Stimulated activated CD4-positive, alpha-beta T cell treated with anti-CD3 and anti-CD28 coated beads, TNF-alpha, amount 100 ng/mL, for 4 hours (primary cell): ENCODE measurements at places on chromosomes 4 and X.

- no peak for DNase-seq
Measured at GRCh38 chr4:113741956-113742355, 19.6 kb downstream of the CAMK2D start.

- DNase-seq = no peak
Measured at GRCh38 chr4:73445383-73446335, 9.6 kb downstream of the AFP start.

DNA sequence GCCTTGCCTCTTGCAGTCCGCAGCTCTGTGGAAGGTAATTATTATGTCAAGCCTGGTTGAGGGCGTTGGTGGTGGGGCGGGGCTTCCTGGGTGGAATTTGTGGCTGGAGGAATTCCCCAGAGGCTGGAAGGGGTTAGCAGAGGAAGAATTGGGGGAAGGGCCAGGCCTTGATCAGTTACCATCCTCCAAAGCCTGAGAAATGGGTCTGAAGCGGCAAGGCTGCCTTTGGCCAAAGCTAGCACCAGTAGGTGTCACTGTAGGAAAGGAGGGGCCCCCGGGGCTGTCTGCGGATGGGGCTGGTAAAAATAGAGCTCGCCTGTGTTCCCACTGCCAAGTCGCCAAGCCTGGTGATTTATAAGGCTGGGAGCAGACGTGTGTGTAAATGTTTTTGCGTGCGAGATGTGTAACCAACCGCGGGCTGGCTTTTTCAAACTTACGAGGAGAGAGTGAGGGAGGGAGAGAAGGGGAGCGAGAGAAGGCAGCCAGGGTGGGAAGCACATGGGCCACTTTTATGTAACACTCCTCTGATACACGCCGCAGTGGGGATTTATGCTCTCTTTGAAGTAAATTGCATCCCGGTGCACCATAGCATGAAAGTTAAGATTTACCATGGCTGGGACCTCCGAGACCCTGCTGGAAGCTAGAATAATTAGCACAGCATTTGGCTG, 367.0 kb downstream of the BCOR start:
- DNase-seq = peak; percentile 14

- no peak for DNase-seq
Measured at GRCh38 chr4:69075061-69075792, 21.0 kb upstream of the UGT2B7 start.

DNA sequence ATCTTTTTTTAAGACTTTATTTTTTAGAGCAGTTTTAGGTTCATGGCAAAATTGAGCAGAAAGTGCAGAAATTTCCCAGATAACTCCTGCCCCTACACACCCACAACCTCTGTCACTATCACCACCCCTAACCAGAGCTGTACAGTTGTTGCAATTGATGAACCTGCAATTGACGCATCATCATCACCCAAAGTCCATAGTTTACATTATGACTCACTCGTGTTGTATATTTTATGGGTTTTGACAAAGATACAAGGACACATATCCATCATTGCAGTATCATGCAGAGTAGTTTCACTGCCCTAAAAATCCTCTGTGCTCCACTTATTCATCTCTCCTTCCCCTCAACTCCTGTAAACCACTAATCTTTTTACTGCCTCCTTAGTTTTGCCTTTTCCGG, 34.5 kb upstream of the WAS start:
- no peak for DNase-seq

GRCh38 chrX:68599256-68600152, 48.0 kb upstream of the STARD8 start:
- DNase-seq = no peak

- DNase-seq = no peak
Measured at GRCh38 chr4:165085946-165086345, 26.7 kb downstream of the TMEM192 start.

DNA sequence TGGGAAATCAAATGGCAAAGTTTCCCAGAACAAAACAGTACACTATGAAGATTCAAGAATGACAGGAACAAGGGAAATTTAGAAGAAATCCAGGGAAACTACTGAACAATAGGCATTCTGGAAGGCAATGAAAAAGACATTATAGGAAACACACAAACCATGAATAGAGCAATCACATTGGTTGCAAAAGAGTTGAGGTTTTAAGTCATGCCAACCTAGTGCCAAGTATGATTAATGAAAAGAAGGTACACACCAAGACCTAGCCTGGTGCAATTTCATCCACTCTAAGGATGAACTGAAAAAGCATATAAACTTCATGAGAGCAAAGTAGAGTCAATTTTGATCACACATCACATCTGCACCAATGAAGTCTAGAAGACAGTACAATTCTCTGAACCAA, 326.9 kb downstream of the PDHA2 start:
- no peak for DNase-seq

- DNase-seq = no peak
Measured at GRCh38 chr4:115454228-115454627, 340.8 kb upstream of the NDST4 start.

DNA sequence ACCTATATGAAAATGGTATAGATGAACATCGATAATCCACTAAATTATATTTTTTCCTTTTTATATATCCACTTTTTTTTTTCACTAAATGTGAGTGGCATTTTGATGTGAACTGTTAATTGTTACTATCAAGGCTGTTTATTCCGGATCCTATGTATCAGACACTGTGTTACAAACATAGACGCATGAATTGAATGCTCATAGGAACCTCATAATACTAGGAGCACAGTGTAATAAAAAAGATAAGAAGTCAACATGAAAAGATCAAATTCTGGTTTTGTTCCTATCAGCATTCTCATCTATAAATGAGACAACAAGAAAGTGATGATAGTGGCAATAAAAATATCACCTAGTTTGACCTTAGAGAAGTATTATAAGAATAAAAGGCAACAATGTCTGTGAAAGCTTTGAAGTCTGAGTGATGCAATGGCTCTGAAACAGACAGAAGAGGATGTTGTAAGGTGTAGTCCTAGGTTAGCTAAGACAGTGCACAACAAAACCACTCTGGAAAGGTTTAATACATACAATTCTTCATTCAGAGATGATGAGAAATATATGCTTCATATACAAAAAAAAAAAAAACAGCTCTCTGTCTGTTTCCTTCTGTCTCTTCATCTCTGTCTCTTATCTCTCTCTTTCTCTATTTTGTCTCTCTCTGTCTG, 148.6 kb upstream of the NLGN4X start:
- DNase-seq = no peak

GRCh38 chr4:79015411-79015810, 76.2 kb upstream of the PAQR3 start:
- DNase-seq = no peak

- no peak for DNase-seq
Measured at GRCh38 chrX:69546417-69546816, 42.3 kb downstream of the NALF2 start.

- DNase-seq = no peak
Measured at GRCh38 chr4:185774131-185774653, 37.8 kb downstream of the SORBS2 start.

- DNase-seq = no peak
Measured at GRCh38 chr4:116881077-116881476, 204.3 kb downstream of the TRAM1L1 start.

GRCh38 chrX:63327788-63328187, 23.3 kb downstream of the SPIN4 start:
- DNase-seq = no peak

GRCh38 chr4:102404431-102404969, 59.2 kb upstream of the SLC39A8 start:
- DNase-seq = no peak

GRCh38 chr4:62871078-62871477, 1538.2 kb downstream of the TECRL start:
- no peak for DNase-seq

GRCh38 chrX:120311727-120312063, 434 bp upstream of the TMEM255A start:
- no peak for DNase-seq

DNA sequence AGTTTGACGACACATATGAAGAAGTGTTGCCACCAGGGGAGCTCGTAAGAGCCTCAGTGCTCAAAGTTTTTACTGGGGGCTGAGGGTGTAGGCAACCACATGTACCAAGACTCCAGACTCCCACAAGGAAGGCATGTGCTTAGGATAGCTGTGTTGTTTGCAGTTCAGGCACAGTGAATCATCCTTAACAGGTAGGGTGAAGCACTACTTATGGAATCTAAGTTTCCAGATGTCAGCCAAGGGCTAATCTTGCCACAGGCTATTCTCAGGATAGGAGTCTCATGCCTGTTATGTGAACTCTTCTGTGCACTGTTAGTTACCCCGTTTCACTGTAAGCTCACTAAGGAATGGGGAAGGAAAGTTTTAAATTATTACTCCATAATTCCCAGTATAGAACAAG, 202.6 kb downstream of the TMA16 start:
- DNase-seq = no peak

DNA sequence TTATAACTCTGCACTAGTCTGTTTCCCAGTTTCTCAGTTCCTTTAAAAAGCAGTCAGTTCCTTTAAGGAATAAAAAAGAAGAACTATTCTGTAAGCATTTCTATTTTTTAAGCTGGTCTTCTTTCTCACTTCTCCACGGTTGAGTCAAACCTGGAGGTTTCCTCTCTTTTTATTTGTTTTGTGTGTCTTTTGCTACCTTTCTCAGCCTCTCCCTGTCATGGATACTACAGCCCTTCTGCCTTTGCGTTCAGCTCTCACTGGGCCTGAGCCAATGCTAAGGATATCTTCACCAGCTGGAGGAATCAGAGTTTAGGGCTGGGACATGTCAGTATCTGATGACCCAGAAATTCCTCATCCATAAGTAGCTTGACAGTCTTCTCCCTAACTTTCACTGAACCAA, 49.7 kb upstream of the PRKX start:
- no peak for DNase-seq

DNA sequence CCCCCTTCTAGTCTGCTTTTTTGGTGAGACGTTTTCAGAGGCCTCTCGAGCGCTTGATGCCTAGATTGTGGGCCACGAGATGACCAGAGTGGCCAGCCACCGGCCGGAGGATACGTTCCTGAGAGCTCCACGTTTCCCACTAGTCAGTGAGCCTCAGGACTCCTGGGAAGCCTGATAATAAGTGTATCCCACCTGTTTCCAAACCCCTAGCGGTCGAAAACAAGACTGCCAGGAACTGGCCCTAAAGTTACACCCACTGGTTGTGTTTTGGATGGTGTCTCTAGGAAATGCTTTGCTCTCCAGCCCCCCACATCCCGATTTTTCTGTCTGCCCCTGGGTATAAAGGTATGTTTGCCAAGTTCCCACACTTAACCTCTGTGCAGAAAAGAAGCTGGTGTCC, 4.6 kb upstream of the RS1 start:
- no peak for DNase-seq

- DNase-seq = no peak
Measured at GRCh38 chr4:25080571-25080970, 49.8 kb upstream of the LGI2 start.

GRCh38 chr4:2268357-2269205, 6.7 kb upstream of the MXD4 start:
- DNase-seq = no peak

DNA sequence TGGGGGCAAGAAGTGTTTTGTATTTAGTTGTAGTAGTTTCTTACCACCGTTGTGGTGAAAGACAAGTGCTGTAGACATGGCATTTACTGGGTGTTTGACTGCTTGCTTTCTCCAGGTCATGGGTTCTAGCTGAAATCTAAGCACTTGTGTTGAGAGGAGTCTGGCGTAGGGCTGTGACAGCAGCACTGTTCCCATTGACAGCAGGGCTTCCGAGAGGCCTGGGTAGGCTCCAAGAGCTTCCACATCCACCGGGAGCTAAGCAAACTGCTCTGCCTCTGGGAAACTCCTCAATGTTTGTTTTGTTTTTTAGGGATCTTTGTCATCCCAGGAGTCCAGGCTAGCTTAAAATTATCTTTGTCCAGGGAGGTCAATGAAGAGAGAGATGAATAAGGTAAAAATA, 44.3 kb downstream of the BMPR1B start:
- no peak for DNase-seq

DNA sequence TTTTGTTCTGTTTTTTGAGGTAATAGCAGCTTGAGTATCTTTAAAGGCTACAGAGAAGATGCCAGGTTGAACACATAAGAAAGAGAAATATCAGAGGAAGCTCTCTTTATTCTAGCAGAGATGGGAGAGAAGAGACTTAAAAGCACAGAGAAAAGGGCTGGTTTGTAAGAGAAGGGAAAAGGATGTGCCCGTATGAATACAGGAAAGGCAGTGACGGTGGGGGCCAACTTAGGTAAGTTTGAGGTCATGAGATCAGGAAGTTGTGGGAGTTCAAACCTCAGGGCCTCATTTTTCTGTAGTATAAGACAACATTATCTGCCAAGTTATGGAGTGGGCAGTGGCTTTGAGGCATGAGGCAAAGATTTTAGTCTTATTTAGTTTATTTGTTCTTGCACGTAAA, 121.3 kb upstream of the S100G start:
- no peak for DNase-seq

DNA sequence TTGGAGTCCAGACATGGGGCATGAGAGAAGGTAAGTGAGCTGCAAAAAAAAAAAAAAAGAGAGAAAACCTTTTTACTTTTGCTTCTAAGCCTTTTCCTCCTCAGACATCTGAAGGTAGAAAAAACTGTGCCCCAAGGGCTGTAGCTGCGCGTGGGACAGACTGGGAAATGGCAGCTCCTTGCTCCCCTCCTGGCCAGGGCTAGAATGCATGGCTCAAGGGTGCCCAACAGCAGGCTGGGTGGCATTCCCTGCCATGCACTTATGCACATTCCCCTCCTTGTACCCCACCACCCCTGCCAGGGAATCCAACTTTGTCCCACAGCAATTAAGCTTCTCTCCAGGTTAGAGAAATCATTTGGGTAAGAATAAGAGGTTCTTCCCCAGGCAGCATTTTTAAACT, 421.2 kb downstream of the TRAM1L1 start:
- no peak for DNase-seq

DNA sequence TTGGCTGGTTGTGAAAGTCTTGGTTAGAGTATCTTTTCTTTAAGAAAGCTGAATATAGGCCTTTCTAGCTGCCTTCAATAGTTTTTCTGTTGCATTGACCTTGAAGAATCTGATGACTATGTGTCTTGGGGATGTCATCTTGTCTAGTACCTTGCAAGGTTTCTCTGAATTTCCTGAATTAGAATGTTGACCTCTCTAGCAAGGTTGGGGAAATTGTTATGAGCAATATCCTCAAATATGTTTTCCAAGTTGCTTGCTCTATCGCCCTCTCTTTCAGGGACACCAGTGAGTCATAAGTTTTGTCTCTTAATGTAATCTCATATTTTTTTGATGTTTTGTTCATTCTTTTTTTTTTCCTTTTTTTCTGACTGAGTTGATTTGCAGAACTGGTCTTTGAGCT, 194.7 kb downstream of the RAB28 start:
- DNase-seq = no peak

DNA sequence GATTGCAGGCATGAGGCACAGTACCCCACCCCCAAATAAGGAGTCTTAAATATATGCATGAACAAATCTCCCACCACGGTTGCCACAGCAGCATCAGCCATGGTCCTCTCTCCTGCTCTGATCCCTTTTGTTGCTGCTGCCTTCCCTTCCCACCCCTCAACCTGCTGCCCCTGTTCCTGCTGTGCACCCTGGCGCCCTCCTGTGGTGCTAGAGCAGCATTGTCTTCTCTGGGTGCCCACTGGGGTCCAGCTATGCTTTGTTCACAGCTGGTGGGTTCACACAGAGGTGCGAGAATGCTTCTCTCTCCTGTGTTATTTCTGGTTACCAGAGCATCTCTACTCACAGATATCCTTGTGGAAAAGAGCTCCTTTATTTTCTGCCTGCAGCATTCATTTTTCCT, 116.2 kb downstream of the GATB start:
- DNase-seq = no peak
